Suppressor macrophage (primary cell): ENCODE measurements at places on chromosomes 13 and 19.

- no peak for DNase-seq
Observed at GRCh38 chr13:20867408-20867807, 35.1 kb downstream of the XPO4 start.

DNA sequence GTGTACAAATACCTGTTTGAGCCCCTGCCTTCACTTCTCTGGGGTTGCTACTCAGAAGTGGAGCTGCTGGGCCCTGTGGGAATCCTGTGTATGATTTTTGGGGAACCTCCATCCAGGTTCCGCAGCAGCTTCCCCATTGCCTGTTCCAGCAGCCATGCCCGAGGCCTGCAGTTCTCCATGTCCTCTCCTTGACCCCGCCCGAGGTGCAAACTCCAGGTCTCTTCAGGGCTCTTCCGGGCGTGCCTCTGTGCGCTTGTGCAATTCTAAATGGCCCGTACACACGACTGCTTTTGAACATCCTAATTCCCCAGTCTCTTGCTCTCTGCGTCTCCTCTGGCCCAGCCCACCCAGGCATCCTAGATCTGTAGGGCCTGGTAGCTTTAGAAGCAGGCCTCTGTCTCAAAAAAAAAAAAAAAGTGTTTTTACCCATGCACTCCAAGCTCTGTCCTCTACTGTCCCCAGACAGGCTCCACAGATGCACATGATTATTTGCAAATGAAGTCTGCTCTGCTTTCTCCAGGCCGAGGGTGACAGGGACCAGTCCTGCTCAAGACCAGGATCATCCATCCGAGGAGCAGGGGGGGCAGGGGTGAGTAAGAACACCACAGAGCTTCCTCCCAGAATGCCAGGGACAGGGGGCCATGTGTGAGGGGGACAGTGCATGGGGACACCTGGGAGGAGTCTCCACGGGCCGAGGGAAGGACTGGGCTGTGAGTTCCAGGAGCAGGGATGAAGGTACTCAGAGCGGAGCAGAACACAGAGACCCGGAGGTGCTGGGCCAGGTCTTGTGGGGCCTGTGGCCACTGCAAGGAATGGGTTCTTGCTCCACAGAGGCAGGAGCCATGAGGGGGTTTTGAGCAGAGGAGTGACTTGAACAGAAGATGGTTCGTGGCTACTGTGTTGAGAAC, 51.7 kb downstream of the SLC7A9 start:
- DNase-seq = no peak

- no peak for DNase-seq
Observed at GRCh38 chr13:59837101-59837500, 326.6 kb downstream of the DIAPH3 start.

DNA sequence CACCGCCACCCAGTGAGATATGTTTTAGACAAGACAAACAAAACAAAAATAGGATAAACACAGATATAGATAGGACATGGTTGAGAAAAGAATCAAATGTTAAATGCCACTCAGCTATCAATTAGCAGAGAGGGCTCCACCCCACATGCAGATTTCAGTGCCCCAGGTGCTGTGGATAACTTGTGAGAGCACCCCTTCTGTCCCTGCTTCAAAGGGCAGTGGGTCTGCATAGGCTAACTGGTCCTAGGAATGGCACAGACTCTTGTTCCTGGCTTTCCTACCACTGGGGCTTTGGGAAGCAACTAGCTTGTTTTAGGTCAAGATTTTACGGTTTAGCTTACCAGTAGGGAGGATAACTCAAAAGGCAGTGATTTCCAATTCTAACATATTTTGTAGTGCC, 460.3 kb downstream of the TSHZ3 start:
- no peak for DNase-seq

DNA sequence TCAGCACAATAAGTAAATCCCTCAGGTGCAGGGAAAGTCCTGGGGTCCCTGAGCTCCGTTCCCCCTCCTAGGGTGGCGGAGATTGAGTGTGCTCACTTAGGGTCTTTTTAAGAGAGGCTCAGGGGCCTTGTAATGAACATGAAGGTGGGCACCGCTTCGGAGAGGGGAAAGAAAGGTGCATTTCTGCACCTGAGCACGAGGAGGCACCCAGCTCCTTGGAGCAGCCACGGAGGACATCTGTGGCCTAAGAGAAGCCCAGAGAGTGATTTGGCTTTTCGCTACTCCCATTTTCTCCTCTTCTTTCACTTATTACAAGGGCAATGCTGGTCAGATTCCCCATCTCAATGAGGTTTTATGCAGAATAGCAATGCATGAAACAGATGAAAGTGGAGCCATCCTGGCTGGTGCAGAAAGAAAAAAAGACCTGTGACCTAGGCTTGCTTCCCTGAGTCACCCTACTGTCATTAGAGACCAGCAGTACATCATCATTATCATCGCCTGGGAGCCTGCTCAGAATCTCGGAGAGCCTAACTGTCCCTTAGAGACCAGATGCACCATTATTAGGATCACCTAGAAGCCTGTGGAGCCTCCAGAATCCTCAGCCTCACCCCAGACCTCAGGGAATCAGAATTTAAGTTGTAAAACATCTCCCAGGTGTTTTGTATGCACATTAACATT, 86.6 kb upstream of the RAP2A start:
- DNase-seq = no peak
